Hematopoietic multipotent progenitor cell (in vitro differentiated cells): ENCODE measurements at places on chromosomes 11 and 22.

DNA sequence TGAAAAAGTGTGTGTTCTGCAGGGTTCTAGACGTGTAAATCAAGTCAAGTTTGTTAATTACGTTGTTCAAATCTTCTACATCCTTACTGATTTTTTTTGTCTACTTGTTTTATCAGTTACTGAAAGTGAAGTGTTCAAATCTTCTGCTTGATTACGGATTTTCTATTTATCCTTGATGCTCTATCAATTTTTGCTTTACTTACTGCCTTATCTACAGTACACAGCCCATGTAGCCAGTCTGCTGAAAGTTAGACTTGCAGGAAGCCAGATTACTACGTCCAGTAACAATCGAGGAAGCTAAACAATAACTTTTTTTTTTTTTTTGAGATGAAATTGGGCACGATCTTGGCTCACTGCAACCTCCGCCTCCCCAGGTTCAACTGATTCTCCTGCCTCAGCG lies 15.6 kb upstream of the C11orf24 start:
- DNase-seq = peak; percentile 22

GRCh38 chr22:48089601-48090331 lies 1327.3 kb downstream of the TBC1D22A start:
- DNase-seq = peak; percentile 71

DNA sequence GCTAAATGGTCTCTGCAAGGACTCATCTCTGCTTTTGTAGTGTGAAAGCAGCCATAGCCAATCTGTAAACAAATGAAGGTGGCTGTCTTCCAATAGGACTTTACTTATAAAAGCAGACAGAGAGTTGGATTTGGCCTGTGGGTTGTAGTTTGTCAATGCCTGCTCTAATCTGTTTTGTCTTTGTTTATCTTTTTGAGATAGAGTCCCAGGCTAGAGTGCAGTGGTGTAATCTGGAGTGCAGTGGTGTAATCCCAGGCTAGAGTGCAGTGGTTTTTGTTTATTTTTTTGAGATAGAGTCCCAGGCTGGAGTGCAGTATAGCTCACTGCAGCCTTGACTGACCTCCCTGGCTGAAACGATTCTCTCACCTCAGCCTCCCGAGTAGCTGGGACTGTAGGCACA lies 8.6 kb downstream of the PPP6R3 start:
- DNase-seq = no peak

DNA sequence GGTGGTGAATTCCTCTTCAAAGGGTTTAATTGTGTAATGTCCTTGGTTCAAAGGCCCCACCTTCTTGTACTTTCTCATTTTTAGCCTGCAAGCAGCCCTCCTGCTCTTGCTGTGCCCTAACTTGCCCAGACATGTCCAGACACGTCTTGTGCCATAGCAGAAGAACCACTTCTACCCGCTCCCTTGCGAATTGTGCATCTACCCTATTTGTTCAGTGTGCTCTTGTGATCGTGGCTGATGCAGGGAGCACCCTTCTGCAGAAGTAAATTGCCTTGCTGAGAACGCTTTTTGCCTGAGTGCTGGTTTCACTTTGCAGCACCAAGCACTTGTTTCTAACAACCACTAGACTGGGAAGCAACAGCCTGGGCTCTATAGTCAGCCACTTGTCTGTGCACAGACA lies 249.4 kb downstream of the SBF2 start:
- DNase-seq = no peak

DNA sequence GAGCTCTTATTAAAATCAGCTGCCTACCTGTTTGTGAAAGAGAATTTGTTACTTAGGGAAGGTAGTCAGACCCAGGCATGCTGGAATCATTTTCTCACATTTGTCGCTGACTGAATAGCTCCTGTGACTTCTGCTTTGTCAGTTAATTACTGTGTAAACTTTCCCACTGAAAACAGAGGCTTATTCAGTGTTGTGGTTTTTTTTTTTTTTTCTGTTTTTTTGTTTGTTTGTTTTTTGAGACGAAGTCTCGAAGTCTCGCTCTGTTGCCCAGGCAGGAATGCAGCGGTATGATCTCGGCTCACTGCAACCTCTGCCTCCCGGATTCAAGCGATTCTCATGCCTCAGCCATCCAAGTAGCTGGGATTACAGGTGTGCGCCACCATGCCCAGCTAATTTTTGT lies 5.6 kb upstream of the LDLRAD3 start:
- DNase-seq = no peak

DNA sequence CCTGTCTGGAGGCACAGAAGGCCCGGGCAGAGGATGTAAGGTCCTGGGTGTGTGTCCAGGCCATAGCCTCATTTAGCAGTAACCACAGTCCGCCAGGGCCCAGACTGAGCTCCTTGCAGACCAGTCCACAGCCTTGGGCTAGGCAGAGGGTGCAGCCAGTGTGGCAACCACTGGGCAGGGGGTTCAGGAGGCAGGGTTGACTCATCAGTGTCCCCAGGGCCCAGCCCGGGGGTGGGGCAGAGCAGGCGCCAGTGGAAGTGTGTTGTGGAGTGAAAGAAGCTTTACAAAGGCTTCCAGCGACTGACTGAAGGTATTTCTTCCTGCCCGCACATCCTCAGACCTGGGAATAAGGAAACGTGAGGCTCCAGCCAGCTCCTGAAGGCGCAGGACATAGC lies 27.7 kb upstream of the WNT11 start:
- DNase-seq = no peak

DNA sequence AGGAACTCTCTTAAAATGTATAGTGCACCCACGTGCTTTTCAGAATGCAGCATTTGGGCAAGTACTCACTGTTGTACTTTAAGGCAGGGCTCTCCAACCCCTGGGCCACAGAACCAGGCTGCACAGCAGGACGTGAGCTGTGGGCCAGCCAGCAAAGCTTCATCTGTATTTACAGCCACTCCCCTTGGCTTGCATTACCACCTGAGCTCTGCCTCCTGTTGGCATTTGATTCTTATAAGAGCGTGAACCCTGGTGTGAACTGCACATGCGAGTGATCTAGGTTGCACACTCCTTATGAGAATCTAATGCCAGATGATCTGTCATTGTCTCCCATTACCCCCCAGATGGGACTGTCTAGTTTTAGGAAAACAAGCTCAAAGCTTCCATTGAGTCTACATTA lies 3.0 kb downstream of the C11orf58 start:
- no peak for DNase-seq

DNA sequence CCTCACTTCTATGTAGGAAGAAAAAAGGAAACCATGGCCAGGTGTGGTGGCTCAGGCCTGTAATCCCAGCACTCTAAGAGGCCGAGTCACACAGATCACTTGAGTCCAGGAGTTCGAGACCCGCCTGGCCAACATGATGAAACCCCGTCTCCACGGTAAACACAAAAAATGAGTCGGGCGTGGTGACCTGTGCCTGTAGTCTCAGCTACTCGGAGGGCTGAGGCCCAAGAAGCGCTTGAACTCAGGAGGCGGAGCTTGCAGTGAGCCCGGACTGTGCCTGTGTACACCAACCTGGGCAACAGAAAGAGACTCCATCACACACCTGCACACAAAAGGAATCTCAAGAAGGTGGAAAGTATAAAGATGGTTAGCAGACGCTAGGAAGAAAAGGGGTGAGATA lies 17.7 kb downstream of the DEFB131B start:
- no peak for DNase-seq

GRCh38 chr22:46686221-46687047 lies 51.6 kb downstream of the CERK start:
- peak; percentile 53 for DNase-seq

- no peak for DNase-seq
Observed at GRCh38 chr22:47914481-47915097, 1152.1 kb downstream of the TBC1D22A start.

GRCh38 chr11:125369808-125370207 lies 126.3 kb downstream of the FEZ1 start:
- DNase-seq = no peak

DNA sequence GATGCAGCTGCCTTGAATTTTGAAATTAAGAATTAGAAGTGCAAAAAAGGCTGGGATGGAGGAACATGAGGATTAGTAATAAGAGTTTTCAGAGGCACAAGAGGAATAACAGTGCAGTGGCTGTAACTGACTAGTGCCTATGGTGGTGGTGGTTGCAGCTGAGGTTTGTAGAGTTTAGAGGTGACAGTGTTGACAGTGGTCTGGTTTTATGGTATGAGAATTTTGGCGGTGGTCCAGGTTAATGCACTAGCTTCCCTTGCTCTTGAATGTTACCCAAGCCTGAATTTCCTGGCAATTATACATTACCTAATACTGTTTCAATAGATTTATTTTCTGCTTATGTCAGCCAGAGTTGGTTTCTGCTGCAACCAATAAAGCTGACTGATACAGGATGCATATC lies 112.8 kb upstream of the C11orf87 start:
- no peak for DNase-seq

GRCh38 chr11:18633256-18634139 lies 644 bp downstream of the SPTY2D1 start:
- no peak for DNase-seq

DNA sequence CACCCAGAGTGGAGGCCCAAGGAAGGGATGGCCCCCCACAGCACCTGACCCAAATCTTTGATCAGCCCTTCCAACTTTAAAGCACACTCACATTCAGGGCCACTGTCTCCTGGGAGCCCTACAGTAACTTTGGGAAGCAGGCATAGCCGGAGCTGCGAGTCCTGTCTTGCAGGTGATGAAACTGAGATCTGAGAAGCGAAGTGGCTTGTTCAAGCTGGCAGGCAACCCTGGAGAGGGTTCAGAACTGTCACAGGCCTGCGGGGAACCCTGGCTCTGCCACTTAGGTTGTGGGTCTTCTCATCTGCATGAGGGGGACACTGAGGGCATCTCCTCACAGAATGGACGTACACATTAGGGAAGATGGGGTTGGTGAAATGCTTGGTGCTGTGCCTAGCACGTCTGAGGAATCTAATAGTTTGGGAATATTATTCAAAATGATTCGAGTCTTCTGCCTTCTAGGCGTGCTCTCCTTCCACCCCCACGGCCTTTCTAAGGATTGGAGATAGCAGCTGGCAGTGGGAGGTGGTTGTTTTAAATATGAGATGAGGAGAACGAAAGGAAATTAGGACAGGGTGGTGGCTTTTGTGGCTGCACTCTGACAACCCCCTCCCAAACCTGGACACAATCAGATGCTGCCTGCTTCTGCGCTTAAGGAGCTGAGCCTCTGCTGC lies 18.8 kb upstream of the SUN2 start:
- DNase-seq = no peak

GRCh38 chr22:44190381-44190976 lies 9.8 kb downstream of the PARVG start:
- no peak for DNase-seq

GRCh38 chr11:79274636-79275331 lies 166.0 kb downstream of the TENM4 start:
- DNase-seq = no peak

GRCh38 chr22:37802310-37803194 lies 5.2 kb upstream of the GCAT start:
- peak; percentile 55 for DNase-seq

GRCh38 chr22:36411589-36412258 lies 24.0 kb upstream of the MYH9 start:
- no peak for DNase-seq

DNA sequence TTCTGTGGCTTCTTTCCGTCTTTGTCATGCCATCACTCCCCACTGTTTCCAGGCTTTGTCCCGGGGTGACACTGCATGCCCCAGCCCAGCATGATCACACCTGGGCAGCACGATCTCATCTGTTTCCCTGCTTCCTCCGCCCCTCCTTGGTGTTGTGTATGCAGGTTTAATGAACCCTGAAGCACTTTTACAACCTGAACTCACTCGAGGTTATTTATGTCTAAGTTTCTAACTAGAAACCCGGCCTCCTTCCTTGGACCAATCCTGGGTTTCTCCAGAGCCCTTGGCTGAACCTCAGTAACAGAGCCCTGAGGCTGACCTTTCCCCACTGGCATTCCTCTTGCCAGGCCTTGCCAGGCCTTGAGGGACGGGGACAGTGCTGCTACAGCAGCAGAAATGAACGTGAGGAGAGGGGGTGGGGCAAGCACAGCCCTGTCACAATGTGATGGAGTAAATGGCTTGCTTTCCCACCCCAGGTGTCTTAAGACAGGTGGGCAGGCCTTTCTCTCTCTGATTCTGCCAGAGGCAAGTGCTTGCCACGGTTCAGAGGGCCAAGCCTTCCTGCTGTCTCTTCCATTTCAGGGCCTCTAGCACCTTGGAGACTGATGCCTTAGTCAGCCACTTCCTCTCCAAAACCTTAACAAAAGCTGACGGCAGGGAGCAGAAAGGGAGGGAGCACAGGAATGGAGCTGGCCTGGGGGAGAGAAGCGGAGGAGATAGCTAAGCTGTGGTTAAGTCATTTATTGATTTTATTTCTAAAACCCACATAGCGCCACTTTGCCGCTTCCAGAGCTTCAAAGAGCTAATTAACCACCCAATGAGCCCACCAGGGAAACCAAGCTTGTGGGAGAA lies 3.1 kb upstream of the PYGM start:
- DNase-seq = peak; percentile 23

DNA sequence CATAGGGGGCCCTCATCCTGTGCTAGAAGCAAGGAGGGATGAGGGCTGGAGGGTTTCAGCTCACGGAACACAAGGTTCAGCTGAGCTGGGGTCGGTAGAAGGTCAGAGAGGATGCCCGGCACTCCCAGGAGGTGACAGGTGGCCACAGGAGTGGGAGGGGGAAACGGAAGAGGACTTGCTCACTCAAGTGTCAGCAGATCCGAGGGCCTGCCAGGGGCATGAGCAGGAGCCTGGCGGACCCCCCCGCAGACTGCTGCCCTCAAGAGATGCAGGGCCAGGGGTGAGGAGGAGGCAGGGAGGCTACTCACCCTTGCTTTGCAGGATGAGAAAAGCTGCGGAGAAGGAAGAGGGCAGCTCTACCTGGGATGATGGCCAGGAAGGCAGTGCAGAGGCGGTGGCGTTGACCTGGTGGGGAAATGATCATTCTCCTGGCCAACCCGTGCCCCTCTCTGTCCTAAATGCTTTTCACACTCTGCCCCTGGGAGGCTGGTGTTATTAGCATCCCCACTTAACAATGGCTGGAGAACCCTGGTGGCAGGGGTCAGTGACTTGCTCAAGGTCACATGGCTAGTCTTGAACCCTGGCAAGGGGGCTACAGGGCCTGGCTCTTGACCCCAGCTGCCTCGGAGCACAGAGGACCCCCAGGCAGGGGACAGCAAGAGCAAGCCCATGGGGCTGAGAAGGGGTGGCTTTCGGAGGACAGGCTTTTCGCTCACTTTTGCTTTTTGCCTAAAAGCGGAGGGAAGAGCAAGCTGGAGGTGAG lies 30.1 kb upstream of the CSNK1E start:
- no peak for DNase-seq

- no peak for DNase-seq
Observed at GRCh38 chr11:70916351-70916750, 336.0 kb downstream of the SHANK2 start.

DNA sequence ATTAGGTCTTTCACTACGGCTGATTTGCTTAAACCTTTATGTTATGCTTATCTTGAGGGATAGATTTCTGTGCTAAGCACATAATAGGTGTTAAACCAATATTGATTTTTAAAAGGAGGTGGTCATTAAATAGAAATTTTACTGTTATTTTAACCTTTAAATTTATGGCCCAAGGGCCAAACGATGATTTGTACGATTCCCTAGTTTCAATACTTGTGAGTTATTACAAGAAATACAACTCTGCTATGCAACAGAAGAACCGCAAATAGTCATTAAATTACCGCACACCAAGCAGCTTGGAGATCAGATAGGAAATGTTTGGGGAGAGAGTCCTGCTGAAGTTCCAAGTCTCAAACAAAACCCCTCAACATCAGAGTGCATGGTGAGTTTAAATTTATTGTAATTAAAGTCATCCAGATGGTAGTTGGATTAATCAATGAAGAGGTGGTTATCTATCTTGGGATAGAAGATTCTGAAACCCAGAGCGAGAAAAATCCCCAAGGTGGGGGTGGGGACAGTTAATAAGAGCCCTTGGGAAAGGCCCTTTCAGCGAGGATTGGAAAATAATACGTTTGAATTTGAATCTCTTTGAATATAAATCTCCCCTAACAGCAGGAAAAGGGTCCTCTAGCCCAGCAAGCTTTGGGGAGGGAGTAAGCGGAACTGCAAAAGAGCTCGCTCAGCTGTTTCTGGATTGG lies 805 bp upstream of the QSER1 start:
- peak; percentile 24 for DNase-seq
